ENCODE measurements at places on chromosomes 3 and 15.
A peak's percentile ranks its signal among the peaks of the same experiment; 100 is the strongest.

- no peak for DNase-seq
These were observed 1.2 kb downstream of the STARD5 start for GRCh38 chr15:81322676-81323253.

- no peak for DNase-seq
These were observed 120.2 kb upstream of the CHD2 start for GRCh38 chr15:92779874-92780273.

DNA sequence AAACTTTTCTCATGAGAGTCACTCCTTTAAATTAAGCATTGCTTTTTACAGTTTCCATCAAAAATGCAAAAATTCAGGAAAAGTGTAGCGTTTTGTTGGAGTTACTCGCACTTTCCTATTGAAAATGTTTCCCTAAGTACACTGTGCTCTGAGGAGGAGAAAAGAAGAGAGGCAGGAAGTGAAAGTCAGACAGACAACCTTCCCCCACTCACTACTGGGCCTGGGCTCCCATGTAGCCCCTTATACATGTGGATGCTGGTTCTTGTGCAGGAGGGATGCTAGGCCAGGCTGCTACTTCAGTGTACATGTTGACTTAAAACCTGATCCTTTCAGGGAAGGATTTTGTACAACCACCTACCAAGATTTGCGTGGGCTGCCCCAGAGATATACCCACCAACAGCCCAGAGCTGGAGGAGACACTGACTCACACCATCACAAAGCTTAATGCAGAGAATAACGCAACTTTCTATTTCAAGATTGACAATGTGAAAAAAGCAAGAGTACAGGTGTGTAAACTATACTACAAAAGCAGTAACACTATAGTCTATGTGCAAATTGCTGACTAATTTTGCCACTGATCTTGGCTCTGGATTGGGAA is 15.1 kb downstream of the KNG1 start:
- DNase-seq: no peak

DNA sequence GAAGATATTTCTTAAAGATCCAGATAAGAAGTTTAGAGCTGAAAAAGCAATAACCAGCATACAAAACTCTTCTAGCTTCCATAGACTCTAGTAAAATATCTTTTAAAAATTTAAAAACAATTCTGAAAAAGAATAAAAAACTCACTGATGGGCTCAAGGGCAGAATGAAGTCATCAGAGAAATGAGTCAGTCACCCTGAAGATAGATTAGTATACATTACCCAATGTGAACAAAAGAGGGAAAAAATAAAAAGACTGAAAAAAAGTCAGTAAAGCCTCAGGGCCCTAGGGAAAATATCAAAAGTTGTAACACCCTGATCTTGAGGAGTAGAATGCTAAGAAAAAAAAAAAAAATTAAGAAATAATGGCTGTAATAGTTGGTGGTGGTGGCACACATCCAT is 11.4 kb downstream of the DET1 start:
- no peak for DNase-seq

DNA sequence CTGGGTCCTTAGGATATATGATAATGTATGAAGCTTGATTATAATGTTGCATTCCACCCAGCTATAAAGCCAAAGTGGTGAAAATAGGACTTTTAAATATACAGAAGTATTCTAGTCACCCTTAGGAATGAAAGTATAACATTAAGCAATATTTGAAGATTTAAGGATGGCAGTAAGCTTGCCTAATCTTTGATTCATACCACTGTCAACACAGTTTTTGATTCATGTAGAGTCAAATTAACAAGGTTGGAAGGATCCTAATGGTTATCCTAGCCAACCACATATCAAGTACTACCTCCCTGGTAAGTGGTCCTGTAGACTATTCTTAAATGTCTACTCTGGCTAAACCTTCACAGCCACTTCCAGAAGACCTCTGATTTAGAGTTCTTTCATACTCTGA is 18.6 kb downstream of the ARIH1 start:
- DNase-seq: no peak

DNA sequence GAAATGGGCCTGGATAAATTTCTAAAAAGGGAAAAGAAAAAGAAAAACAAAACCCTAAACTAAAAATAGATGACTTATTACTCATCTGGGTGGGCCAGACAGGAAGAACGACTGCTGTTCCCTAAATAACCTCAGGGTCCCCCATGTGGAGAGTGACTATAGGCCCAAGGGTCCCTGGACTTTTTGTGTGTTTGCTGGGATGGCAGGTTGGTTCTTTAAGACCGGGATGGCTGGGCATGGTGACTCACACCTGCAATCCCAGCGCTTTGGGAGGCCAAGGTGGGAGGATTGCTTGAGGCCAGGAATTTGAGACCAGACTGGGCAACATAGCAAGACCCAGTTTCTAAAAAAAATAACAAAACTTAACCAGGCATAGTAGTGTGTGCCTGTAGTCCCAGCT is 43.8 kb upstream of the TRA2B start:
- no peak for DNase-seq

DNA sequence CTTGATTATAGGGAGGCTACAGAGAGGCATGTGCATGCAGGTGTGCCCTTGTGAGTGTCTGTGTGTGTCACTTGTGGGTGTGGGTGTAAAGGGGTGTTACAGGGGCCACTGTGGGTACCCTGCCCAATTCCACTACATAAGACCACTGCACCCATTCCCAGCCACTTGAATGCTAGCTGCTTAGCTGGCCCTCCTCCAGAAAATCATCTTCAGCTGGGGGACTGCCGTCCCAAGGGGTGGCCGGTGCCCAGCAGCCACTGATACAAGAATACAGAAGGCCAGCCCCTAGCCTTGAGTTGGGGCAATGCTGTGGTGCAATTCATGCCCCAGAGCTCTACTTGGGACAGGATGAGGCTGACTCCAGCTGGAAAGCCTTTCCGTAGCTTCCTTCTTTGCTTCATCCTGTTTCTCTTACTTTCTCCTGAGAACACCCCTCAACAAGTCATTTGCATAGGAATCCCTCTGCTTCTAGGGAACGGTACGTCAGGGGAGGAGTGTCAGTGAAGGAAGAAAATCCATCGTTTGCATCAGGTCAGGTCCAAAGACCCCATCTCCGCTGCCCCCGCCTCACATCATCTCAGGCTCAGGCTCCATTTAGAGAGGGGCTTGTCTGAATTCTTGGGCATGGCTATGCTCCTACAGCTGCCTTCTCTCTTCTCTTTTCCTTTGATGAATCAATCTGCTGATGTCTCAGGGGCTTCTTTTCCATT is 72.0 kb downstream of the SCN5A start:
- DNase-seq: no peak

DNA sequence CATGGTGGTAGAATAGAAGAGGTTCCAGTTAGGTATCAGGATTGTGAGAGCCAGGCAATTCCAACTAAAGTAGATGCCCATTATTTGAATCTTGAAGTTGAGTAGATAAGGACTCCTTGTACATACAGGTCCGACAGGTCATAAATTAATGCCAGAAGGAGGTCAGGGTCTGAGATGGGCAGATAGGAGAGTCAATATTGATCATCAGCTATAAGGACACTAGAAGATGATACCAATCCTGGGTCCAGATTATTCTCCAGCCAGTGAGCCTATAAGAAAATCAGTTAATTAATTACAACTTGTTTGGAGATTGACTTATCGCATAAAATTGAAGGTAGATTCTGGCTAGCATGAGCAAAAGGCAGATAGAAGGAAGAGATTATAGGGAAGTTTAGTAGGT is 378.4 kb upstream of the NAALADL2 start:
- no peak for DNase-seq

DNA sequence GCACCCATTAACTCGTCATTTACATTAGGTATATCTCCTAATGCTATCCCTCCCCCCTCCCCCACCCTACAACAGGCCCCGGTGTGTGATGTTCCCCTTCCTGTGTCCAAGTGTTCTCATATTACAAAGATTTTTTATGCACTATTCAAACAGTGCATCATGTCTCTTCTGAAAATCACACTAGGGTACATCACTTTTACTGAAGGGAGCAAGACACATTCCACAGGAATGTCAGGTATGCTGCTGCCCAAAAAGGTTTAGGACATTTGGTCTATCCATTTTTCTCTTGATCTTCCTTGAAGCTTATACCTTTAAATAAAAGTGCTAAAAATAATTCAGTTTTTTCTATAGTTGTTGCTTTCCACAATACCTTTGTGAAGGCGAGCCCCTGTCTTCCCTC is 9.2 kb upstream of the EPHA3 start:
- no peak for DNase-seq

DNA sequence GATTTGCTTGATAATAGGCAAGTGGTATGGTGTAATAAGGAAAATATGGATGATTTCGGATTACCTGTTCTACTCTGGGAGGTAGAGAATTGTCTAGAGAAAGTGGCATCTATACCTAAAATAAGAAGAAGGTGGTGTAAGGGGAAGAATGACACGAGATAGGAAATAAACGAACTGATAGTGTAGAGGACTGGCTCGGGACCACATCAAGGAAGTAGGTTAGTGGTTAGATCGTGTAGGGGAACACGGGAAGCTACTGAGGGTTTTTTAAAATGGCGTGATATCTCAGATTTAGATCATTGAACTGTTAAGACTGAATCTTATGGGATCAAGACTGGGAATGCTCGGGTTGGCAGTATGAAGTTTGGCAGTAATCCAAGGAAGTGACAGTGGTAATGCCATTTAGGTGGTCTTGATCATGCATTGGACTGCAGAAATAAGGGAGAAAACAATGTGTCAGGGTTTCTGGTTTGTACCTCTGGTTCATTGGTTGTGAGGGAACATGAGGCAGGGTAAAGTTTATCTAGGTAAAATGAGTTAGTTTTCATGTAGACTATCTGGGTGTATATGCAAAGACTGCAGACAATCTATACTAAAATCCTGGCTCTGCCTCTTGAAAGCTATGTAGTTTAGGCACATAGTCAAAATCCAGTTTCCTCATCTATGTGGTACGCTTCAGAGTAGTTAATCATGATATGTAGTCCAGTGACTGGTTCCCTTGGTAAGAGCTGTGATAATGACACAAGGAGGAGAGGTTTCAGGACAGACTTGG is 7.4 kb downstream of the RPL14 start:
- no peak for DNase-seq

DNA sequence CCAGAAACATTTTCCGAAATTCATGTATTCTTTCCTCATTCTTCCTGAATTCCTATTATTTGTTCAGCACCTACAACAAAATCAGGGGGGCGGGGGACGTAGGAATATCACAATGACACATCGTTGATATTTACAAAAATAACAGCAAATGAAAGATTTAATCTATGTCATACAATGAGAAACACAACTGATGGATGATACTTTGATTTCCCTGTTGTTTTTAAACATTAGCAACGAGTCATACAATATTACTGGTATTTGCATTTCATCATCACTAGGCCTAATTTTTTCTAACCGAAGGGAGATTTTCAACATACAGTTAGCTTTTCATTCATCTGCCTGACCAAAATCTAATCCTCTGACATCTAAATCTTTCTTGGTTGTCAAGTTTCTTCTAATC is 45.3 kb upstream of the INO80 start:
- DNase-seq: no peak

- DNase-seq: no peak
These were observed 674.4 kb downstream of the NTRK3 start for GRCh38 chr15:87582169-87582568.

DNA sequence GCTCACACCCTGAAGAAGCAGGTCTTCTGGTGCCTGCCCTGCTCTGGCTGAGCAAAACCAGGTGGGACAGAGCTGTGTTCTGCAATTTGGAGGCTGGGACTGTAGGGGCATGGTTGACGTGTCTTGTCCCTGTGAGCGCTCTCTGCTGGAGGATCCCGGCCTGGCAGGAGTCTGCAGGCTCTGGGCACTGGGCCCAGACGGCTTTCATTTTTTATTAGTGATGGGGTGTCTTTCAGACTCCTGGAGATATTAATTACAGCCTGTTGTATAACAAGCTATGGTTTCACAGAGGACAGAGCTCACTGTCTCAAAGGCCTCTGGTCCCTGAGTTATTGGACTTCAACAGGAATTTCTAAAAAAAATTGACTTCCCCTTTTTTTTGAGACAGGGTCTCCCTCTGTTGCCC is 29.5 kb upstream of the ZNF710 start:
- DNase-seq: peak; percentile 20

DNA sequence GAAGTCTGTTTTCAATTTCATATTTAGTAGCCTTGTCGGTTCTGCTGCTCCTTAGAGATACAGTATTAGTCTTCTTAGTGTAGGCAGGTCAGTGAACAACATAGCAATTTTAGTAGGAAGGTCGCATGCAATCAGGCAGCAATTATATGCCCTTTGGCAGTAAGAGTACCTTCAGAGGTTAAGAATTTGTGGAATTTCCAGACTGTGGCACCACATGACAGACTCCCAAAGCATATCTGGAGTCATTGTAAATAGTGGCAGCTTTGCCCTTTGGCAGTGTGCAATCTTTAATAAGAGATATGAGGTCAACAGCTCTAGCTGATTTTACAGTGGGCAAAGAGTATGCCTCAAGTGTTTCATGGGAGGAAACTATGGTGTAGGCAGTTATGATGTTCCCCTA is 1532.5 kb upstream of the CADM2 start:
- DNase-seq: no peak

DNA sequence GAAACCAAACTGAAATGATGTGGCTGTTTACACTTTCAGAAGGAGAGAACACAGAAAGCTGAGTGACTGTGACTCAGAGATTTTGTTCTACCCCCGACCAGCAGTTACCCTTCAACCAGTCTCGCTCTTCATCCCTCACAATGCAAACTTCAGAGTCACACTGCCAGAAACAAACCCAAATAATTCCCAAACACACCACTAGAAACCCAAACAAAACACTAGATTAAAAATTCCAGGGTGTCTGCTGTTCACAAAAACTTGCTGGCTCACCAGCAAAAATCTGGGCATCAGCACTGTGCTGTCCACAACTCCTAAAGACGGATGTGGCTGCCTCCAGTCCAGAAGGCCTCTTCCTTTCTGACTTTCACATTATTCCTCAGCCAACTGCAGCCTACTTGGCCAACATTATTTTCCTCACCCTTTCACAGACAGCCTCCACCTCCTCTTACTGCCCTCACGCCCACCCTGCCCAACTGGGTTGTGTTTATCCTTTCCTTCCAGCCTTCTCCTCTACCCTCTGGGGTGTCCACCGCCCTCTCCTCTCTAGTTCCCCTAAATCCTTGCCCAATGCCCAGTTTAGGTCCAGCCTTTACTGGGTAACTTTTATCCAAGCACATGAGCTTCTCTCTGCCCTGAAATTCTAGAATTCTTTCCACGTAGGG is 71.4 kb downstream of the MECOM start:
- DNase-seq: no peak

GRCh38 chr3:124552224-124552623 is 178.0 kb upstream of the UMPS start:
- no peak for DNase-seq

GRCh38 chr15:35605764-35606449 is 59.9 kb upstream of the DPH6 start:
- DNase-seq: no peak

Measured in kidney capillary endothelial cell (primary cell).